8988T (cell line): ENCODE measurements at places on chromosomes 2 and 18.

- no peak for DNase-seq
Measured at GRCh38 chr2:7676714-7677113, 759.5 kb downstream of the RNF144A start.

DNA sequence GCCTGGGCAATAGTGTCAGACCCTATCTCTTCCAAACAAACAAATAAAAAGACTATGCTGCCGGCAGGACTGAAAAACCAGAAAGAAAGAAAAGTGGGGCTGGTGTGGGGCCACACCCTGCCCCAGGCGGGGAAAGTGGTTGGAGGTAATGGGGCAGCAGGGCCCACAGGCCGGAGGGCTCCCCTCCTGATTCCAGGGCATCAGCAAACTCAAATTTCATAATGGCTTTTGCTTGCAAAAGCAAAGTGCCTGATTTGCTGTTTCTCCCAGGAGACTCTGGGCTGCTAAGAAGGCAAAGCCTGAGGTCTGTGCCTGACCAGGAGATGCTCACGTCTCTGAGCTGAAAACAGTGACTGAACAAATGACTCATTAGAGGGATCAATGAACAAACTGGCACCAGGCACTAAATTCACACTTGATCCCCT lies 121.9 kb downstream of the HDAC4 start:
- DNase-seq = no peak

GRCh38 chr2:28895189-28895893 lies 874 bp downstream of the WDR43 start:
- no peak for DNase-seq

DNA sequence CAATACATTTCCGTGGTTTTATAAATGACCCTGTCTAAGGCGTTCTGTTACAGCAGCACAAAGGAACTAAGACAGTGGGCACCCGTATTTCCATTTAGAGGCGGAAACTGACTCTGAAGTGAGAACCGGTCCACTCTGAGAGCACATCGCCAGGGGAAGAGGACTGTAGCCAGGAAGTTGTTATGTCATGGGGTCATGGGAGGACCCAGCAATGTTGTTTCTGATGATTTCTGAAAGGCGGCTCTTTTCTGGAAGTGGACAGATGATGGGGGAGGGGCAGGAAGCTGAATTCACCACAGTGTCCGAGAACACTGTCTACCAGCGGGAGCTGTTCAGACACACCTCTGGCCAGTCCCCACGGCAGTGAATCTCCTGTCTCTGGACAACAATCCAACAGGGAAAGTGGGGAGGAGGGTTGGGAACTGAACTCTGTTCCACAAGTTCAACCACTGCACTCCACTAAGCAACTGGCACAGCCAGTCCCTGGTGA lies 2.1 kb upstream of the LRRFIP1 start:
- no peak for DNase-seq

DNA sequence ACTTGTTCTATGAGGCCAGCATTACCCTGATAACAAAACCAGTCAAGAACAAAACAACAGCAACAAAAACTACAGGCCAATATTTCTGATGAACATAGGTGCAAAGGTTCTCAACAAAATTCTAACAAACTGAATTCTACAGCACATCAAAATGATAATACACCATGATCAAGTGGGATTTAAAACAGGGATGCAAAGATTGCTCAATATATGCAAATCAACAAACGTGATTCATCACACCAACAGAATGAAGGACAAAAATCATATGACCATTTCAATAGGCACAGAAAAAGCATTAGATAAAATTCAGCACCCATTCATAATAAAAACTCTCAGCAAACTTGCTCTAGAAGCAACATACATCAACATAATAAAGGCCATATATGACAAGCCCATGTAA lies 173.6 kb downstream of the CAMKMT start:
- DNase-seq = no peak
